ENCODE measurements at places on chromosomes 13 and 19.
A peak's percentile ranks its signal among the peaks of the same experiment; 100 is the strongest.

DNA sequence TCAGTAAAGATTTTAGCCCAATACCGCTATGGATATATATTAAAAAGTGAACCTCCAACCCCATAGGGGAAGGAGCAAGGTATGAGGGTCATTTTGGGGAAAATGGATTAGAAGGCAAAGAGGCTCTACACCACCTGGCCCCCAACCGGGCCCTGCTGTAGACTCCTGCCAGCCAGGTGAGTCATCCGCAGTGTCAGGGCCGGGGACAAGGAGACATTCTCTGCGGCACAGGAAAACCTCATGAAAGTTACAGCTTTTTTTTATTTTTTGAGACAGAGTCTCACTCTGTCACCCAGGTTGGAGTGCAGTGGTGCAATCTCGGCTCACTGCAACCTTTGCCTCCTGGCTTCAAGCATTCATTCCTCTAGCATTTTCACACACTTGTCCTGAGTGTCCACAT is 32.0 kb downstream of the ZFR2 start:
- no peak for DNase-seq

DNA sequence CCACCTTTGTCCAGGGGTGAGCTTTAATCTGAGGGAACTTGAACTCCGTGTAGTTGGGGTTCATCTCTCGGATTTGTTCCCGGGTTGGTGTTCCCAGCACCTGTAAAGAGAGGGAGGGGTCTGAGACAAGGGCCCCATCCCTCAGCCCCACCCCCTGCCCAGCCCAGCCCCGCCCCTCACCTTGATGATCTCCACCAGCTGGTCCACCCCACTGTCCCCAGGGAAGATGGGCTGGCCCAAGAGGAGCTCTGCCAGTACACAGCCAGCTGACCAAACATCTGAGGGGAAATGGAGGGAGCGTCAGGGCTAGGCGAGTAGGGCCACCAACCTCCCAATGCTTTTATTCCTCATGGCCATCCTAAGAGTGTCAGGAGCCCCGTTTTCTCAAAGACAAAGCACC is 9.3 kb downstream of the GSK3A start:
- no peak for DNase-seq

DNA sequence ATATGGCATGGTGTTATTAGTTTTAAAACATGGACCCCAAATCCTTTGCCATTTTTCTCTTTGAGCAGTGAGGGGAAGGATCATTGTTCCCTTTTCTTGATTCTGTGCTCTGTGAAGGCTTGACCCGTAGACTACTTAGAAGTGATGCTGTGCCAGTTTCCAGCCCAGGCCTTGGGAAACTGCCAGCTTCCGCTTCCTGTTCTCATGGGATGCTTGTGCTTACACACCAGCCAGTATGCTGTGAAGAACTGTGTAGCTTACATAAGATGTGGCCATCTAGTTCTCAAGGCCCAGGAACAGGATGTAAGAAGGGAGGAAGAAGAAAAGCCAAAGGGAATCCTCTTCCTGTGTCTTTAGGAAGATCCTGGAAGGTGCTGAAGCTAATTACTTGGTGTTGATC is 180.9 kb downstream of the PCCA start:
- no peak for DNase-seq

DNA sequence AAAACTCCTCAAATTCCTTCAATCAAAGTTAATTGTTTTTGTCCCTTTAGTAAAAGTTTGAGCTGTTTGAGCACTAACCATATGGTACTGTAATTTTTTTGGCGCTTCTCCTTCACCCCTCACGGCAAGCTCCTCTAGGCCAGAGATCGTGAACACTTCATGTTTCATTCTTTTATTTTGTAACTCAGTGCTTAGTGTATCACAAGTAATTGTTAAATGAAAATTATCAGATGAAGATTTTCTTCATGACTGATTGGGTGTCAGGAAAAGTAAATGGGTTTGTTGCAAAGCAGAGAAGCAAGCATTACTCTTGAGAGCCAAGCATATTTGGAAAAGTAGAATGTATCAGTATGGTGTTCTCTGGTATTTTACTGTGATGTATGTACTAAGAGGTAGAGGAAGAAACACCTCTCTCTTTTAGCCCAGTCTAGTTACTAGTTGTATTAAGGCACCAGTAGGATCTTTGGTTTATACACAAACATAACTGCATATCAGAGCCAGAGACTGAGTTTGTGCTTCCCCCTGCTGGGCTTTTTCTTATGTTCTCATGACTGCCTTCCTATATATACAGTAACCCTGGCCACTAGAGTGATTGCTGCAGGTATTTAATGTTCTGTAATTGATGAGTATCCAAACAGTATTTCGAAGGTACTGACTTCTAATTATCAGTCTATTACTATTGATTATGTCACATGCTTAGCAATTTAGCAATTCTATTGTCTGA is 202.3 kb upstream of the KLHL1 start:
- peak; percentile 2 for DNase-seq

GRCh38 chr19:39915101-39915847 is 19.2 kb downstream of the FCGBP start:
- DNase-seq = no peak

GRCh38 chr13:20903164-20903475 is 574 bp upstream of the XPO4 start:
- DNase-seq = no peak

DNA sequence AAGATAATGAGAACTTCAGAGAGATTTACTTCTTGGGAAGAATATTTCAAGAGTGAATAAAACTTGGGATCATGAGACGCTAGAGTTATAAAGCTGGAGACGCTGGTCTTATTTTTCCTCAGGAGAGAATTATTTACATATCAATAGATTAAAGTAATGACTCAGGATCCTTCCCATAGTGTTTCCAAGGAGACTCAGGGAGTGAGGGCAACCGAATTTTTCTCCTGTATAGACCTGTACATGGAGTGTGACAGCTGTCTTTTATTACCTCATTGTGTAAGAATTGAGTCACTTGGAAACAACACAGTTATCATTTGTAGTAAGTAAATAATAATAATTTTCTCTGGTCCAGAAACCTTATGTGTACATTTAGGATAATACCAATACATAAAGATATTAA is 1905.5 kb downstream of the OLFM4 start:
- DNase-seq = no peak

DNA sequence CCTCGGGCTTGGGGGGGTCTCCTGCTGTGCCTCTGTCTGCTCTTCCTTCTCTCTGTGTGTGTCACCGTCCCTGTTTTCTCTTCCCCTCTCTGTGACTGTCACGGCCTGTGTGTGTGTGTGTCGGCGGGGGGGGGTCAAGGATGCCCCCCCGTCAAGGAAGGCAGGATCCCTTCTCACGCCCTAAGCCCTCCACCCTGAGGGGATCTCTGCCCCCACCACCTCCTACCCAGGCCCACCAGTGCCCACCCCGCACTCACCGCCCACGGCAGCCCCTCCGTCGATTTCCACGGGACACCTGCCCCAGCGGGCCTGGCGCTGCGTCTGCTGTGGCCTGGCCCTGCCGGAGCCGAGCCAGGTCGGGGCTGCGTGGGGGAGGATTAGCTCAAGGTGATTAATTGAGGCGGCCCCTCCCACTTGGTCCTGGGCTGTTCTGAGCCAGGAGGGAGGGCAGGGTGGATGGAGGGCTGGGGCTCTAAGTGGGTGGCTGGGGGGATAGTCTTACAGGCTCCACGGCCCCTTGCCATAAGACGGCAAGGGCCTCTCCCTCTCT is at the start of gene RAX2:
RAX2 (minus strand) TSS at position 323 of the 550 bp plus-strand sequence. CDS start 486 bp downstream, outside the sequence.
- no peak for DNase-seq

DNA sequence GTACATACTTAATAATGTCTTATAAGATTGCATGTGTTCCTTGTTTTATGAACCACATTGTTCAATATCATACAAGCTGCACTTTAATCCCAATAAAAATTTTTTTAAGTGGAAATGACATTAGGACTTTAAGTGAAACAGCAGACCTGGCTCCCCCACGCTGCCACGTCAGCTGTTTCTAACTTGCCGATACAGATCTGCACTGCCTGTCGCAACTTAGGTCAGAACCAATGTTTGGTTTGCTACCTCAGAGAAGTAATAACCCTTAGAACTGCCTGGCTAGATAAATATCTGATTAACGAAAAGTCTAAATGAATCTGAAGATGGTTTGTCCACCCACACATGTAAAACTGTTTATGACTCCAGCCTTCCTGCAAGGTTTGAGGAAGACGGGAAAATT is 327.5 kb upstream of the DACH1 start:
- peak; percentile 1 for DNase-seq
